ENCODE measurements at places on chromosomes 13 and 19. TPM values are rescaled to one million over a fixed set of nuclear protein-coding genes. Genes with fewer than 3 reads are reported as not detected.

GRCh38 chr13:84645196-84646012, 763.1 kb upstream of the SLITRK1 start:
- no peaks in the 10 kb centered on the region for H3K27me3 ChIP-seq
- H3K36me3 ChIP-seq = no peaks in the 10 kb centered on the region
- H3K27ac ChIP-seq = no peak overlapping the region
- no peaks in the 10 kb centered on the region for H3K4me1 ChIP-seq
- H3K4me3 ChIP-seq = no peak overlapping the region
- DNase-seq = no peak

DNA sequence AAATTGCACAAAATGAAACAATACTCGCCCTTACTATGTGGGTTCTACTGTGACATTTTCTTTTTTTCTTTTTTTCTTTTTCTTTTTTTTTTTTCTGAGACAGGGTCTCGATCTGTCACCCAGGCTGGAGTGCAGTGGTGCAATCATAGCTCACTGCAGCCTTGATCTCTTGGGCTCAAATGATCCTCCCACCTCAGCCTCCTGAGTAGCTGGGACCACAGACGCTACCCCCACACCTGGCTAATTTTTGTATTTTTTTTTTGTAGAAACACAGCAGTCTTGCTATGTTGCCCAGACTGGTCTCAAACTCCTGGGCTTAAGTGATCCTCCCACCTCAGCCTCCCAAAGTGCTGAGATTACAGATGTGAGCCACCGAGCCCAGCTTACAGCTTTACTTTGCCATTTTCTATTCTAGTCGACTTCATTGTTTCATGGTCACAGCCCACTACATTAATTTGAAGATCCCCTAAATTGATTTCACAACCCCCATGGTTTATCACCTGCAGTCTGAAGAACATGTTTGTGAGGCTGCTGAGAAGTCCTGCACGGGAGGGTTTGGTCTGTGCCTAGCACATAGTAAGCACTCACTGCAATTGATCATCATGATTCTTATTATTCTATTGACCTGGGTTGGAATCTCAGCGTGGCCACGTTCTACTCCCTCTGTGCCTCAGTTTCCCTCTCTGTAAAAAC, 3.8 kb downstream of the BCL3 start:
- H3K27ac ChIP-seq = peak overlapping the region; percentile 94
- H3K27me3 ChIP-seq = no peaks in the 10 kb centered on the region
- peaks cover 18% of the 10 kb centered on the region for H3K36me3 ChIP-seq
- DNase-seq = peak; percentile 10
- peak overlapping the region; percentile 74 for H3K4me3 ChIP-seq

Gene LILRB5
- total RNA-seq = not detected

- H3K36me3 ChIP-seq = no peaks in the 10 kb centered on the region
- H3K4me1 ChIP-seq = no peaks in the 10 kb centered on the region
Measured at GRCh38 chr19:38019396-38019724, 112.4 kb downstream of the SIPA1L3 start.

- no peak for DNase-seq
- H3K27ac ChIP-seq = no peak overlapping the region
- no peaks in the 10 kb centered on the region for H3K4me1 ChIP-seq
- no peak overlapping the region for H3K4me3 ChIP-seq
- H3K27me3 ChIP-seq = no peaks in the 10 kb centered on the region
Measured at GRCh38 chr19:16914421-16914820, 25.6 kb downstream of the F2RL3 start.

Measured in CD4-positive, CD25-positive, alpha-beta regulatory T cell (primary cell).